ENCODE measurements at places on chromosomes 12 and 14.

DNA sequence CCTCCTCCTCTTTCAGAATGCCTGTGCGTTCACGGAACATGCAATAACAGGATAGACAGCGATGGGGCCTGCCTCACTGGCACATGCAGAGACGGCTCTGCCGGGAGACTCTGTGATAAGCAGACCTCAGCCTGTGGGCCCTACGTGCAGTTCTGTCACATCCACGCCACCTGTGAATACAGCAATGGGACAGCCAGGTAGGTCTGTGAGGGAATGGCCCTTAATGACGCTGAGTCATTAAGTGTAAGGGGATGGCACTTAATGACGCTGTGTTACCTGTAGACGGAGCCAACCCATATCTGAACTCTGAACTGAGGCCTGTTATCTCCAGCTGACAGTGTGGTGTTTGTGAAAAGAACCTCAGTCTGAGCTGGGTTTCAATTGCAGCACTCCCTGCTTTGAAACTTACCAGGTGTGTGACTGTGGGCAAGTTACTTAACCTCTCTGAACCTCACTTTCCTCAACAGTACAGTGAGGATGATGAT is 86.9 kb downstream of the STAB2 start:
- no peak for DNase-seq

DNA sequence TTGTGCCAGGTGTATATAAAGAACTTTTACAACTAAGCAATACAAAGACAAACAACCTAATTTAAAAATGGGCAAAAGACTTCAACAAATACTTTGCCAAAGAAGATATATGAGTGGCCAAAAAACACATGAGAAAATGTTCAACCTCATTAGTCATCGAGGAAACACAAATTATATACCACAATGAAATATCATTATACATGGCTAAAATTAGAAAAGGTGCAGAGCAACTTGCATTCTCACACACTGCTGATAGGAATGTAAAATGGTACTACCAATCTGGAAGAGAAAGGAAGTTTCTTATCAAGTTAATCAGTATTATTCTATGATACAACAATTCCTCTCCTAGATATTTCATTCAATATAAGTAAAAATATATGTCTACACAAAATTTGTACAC is 131.6 kb upstream of the FRMD6 start:
- no peak for DNase-seq

DNA sequence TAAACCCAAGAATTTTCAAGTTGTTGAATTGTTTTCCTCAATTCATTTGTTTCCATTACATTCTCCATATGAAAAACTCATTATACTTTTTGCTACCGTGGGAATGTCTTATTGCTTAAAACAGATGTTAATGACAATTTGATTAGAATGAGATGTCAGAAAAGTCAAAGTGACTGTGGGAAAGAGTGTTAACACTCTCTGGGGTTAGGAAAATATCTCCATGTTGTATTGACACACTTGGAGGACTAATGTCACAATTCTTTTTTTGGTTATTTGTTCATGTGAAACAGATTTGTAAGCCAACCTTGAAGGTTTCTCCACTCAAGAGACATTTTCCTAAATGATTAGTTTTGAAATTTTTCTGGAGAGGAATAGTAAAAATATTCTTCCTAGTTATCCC is 47.2 kb upstream of the CMAS start:
- DNase-seq, result no peak

DNA sequence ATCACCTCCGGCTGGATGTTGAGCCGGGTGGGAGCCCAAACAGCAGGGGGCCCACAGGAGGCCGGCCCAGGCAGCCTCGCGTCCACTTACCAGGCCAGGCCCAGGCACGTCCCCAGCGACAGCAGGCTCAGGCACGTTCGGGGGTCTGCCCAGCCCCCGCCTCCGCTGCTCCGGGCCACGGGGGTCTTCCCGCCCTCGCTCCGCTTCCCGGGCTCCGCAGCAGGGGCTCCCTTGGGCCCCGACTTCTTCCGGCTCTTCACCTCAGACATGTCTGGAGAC is 216 bp downstream of the IKBIP start:
- DNase-seq, result no peak

- DNase-seq, result no peak
Measured at GRCh38 chr14:101721951-101722661, 39.4 kb upstream of the PPP2R5C start.

DNA sequence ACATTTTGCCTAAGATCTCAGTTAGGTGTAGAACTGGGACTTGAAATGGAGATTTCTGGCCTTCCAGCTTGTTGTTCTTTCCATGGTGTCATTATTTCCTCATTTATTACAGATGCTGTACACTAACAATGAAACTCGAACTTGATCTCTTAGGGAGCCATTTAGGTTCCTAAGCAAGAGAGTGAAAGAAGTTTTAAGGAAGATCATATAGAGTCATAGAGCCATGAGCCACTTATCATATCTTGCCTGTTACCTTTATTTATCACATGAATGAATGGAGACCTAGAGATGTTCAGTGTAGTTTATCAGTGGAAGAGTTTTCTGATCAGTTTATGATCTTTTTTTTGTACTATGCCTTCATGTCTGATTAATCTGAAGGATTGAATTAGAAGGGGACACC is 9.9 kb downstream of the HELB start:
- no peak for DNase-seq

DNA sequence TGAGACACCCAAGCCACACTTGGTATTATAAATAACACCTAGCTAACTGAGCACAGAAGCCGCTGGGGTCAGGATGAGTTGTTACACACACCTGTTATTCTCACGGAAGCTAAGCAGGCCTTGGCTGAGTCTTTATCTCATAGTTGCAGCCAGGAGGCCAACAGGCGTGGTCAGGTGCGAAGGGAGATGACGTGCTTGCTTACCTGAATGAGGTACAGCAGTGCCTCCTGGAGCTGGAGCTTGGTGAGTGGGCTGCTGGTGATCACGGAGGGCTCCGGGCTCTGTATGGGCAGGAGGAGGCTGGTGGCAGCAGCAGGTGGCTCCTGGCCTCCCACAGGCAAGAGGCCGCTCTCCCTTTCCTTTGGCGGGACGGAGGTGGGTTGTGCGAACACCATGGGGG is 30.4 kb upstream of the CACNA2D4 start:
- DNase-seq, result no peak

DNA sequence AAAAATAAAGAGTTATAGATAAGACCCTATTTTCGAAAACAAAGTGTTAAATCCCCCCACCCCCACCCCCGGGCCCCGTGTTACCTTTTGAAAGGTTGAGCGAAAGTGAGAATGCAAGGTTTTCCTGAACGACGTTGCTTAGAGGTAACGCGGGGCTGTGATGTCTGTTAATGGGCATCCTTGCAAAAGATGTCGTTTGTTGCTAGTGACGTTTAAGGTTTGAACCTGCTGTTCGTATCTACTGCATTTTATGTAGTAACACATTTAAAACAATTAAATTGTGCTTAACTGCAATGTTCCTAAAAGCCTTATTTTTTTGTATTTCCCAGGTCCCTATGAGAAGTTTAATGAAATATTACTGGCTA is 1.2 kb downstream of the CPSF6 start:
- no peak for DNase-seq

DNA sequence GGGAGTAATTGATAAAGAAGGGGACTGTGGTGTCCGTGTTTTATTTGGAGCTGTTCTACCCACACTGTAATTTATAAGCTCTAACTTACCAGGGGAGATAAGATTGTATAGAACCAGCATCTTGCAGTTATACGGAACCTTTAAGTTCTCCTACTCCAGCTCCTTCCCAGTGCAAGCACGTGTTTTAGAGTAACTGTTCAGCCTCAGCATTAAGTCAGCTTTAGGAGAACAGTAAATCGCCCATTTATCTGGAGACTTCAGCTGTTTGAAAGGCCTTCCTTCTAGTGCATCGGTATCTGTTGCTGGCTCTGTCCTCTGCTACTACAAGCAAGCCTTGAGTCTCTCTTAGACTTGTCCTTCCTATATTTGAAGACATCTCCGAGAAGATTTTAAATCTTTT is 95.6 kb downstream of the ETV6 start:
- no peak for DNase-seq

GRCh38 chr14:57634335-57634734 is 140.7 kb upstream of the CCDC198 start:
- DNase-seq, result no peak

DNA sequence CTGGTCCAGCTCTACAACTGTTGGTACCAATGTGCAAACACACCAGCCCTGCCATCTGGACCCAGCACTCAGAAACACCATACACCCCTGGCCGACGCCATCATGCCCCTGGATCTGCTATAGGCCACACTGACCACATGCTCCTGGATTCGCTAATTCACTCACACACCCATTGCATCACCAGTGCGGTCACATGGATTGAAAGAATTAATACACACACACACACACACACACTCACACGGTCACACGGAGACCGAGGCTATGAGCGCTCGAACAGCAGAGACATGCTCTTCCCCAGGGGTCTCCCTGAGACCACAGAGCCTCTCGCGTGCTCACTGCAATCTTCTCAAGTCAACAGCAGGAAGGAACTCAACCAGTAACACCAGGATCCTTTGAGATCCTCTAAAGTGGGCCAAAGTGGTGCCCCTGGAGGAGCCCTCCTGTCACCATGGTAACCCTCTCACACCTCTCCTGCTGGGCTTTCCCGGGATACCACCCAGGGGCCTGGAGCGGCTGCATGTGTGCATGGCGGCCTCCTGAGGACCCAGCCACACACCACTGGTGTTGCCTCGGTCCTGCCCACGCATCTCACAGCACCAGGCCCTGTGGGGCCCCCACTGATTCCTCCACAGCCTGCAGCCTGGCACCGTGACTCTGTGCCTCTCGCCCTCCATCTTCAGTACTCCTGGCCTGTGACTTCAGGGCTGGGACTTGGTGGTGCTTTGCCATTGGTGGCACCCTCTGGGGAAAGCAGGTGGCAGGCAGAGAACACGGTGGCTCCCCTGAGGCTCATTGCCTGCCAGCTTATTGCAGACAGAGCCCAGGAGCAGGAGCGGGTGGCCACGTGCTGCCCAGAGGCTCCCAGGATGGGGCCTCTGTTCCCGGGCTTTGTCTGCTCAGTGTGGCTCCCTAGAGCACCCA is 15.1 kb downstream of the LRTM2 start:
- no peak for DNase-seq

GRCh38 chr12:114661245-114661644 is 22.7 kb downstream of the TBX3 start:
- no peak for DNase-seq

All from ascending aorta (tissue), 2 donors.